Stimulated activated CD8-positive, alpha-beta memory T cell treated with anti-CD3 and anti-CD28 coated beads, Interleukin-2, amount 100 ng/mL, for 48 hours (primary cell): ENCODE measurements at places on chromosomes 6 and 20.

DNA sequence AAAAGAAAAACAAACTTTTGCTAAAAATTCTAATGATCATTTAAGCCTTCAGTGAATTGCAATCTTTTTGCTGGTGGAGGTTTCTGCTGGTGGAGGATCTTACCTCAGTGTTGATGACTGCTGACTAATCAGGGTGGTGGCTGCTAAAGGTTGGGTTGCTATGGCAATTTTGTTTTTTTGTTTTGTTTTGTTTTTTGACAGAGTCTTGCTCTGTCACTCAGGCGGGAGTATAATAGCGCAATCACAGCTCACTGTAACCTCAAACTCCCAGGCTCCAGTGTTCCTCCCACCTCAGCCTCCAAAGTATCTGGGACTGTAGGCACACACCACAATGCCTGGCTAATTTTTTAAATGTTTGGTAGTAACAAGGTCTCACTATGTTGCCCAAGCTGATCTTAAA is 94.7 kb downstream of the ANKRD6 start:
- DNase-seq, result no peak

GRCh38 chr6:10719964-10720264 is 3.0 kb upstream of the TMEM14C start:
- DNase-seq, result no peak

GRCh38 chr6:100751590-100751989 is 129.5 kb downstream of the ASCC3 start:
- DNase-seq, result no peak

DNA sequence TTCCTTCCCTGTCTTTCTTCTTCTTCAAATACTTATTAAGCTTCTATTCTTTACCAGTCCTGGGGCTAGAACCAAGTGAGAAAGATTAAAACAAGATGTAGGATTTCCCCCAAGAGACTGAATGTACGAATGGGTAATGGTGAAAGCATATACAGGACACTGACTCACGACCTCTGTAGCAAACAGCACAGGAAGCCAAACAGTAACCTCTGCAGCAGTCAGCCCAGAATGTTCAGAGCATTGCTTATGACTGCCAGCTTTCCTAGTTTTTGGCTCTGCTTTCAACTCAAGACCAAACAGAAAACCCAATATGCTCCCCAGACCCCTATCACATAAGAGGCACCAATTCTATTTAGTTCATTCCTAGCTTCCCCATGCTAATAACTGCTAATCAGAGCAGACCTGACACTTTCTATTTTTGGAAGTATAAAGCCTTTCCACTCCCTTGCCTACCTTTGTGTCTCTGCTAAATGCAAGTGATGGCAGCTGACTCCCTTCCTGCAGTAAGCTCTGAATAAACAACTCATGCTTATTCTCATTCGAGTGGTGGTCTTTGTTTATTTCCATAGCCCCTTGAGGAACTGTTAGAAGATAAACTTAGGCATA is 690.6 kb downstream of the EPM2A start:
- DNase-seq, result no peak

- DNase-seq, result no peak
Observed at GRCh38 chr20:63125581-63125837, 90.4 kb downstream of the YTHDF1 start.

DNA sequence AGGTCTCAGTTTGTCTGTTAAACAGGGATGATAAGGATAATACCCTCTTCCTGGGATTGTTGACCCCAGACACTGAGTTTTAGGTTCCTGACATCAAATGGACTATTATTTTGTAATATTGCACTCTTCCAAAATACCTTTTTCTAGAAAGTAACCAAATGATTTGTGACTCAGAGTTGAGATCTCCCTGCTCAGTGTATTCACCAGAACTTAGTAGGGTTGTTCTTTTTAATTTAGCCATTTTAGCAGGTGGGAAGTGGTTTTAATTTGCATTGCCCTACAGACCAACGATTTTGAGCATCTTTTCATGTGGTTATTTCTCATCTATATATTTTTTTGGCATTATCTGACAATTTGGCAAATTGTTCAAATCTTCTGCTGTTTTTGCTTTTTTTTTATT is 75.1 kb downstream of the TMEM242 start:
- DNase-seq, result no peak

DNA sequence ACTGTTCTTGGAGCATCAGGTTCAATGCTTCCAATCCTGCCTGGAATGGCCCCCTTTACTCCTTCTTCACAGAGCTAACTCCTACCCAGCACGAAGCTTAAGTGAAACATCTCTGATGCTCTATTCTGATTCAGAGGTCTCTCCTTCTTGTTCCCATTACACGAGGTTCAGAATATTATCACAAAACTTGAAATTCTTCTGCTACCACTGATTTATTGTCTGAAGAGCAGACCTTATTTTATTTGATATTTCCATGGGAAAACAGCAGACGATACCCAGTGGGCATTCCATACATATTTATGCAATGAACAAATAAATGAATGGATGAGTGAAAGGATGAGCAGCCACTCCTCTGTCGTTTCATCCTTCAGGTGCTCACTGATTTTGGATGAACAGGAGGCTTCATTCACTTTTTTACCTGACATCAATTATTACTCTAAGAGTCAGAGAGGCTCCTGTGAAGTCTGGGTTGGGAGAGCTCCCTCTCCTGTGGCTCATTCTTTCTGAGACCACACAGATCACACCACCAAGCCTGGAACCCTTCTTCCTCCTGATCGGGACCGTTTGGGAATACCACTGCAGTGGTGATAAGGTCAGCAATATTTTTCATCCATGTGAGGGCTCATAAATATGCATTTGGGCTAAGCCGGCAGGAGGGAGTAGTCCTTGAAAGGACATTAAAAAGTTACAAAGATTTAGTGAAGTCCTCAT is 25.8 kb downstream of the SMLR1 start:
- DNase-seq, result no peak

DNA sequence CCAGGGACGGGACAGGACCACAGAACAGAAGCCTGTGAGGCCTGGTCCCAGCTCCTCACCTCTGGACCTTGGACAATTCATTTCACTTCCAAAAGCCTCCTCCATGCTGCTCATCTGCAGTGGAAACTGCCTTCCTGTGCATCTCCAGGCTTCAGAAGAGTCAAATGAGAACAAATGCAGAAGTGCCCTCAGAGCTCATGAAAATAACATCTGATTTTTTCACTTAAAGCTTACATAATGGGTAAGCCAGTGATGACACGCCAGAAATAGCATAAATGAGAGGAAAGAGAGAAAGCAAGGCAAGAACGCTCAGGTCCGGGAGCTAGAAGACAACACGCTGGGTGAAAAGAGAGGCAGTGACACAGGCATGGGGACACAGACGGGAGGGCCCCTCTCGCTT is 7.9 kb downstream of the CNKSR3 start:
- DNase-seq, result no peak

- no peak for DNase-seq
Observed at GRCh38 chr20:39016041-39016440, 53.9 kb downstream of the DHX35 start.

DNA sequence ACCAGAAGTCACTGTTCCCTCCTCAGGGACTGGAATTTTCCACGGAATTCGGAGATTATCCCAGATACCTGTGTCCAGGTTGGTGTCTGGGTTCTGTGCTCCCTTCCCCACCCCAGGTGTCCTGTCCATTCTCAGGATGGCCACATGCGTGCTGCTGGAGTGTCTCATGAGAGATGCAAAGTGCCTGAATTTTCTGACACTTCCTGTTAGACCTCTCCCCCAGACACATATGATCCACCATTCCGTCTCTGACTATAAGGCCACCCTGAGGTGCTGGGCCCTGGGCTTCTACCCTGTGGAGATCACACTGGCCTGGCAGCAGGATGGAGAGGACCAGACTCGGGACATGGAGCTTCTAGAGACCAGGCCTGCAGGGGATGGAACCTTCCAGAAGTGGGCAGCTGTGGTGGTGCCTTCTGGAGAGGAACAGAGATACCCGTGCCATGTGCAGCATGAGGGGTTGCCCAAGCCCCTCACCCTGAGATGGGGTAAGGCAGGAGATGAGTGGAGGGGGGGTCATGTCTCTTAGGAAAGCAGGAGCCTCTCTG is 14.4 kb upstream of the HLA-A start:
- no peak for DNase-seq

DNA sequence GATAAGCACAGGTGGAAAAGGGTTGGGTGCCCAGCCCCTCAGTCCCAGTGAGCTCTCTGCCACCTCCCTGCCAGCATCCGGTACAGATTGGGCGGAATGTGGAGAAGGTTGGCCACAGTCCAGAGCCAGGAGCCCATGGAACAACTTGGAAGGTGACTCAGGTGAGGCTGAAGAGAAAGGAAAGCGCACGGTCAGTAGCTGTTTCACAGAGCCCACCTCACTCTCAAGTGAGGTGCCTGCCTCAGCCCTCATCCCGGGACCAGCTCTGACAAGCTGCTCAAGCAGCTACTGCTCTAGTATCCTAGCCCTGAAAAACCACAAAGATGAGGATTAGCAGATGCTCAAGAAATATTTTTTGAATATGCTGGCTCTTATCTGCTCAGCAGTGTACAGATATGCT is 1.1 kb upstream of the MMP24OS start:
- no peak for DNase-seq

DNA sequence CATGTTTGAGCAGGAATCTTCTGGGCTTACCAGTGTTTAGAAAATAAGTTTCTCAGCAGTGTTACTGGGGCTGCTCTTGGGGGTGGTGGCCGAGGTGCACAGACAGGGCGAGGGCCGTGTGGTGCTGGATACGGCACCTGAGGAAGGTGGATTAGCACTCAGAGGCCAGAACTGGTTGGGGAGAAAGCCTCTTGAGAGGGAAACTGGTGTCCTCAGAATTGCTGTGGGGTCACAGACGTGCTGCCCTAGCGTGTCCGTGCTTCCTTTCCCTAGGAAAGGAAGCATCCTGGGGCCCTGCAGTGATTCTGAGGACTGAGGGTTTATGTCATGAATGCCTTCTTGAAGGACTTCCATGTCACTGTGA is 32.1 kb upstream of the SLC22A1 start:
- DNase-seq, result no peak

DNA sequence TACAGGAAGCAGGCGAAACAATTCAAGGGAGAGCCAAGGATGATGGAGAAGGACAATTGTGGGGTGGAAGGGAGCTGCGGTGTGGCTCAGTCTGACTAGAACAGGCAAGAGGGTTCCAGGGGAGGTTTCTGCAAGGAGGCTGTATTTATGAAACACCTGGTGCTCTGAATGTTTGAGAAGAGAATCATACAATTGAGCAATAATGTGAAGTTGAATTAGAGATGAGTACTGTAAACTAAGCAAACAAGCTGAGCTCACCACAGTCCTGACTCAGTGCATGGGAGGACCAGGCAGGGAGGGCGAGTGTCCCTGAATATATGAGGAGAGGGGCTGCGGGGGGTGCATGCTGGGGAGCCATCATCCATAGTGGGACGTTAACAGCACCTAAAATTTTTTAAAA is 279.7 kb downstream of the KIF16B start:
- no peak for DNase-seq

DNA sequence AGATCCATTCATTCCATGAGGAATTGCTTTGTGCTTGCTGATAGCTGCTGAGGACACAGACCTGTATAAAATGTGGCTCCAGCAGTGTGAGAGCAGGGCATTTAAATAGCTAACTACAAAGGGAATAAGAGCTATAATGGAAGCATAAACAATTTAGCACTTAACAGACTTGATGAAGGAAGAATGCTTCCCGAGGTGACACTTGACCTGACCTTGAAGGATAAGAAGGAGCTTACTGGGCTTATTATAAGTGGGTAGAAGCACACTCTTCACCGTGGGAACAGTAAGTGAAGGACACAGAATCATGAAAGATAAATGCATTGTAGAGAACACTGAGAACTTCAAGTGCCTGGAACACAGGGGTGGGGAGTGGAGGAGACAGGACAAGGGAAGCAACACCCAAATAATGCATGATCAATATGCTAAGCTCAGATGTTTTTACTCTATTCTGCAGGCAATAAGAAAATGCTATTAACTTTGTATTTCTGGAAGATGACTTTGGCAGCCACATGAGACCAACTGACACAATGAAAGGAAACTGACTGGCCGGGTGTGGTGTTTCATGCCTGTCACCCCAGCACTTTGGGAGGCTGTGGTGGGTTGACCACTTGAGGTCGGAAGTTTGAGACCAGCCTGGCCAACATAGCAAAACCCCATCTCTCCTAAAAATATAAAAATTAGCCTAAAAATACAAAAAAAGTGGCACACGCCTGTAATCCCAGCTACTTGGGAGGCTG is 84.2 kb downstream of the EPB41L2 start:
- DNase-seq, result no peak

- DNase-seq, result no peak
Observed at GRCh38 chr6:168189200-168190013, 110.4 kb upstream of the FRMD1 start.

- no peak for DNase-seq
Observed at GRCh38 chr6:5909721-5910120, 97.0 kb downstream of the NRN1 start.

DNA sequence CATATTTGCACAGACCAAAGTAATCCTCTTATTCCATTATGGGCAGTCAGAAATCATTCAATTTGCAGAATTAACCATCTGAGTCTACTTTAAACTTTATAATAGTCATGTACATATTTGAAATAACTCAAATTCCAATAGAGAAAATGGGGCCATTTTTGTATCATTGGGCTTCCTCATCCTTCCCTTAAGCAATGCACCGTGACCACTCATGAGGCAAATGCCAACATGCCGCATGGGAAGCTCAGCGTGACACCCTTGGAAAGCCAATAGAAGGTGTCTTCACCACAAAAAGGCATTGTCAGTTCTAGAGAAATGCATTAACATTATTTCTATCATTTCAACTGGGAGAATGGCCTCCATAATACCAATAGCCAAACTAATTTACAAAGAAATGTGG is 38.5 kb downstream of the SIM1 start:
- DNase-seq, result no peak

DNA sequence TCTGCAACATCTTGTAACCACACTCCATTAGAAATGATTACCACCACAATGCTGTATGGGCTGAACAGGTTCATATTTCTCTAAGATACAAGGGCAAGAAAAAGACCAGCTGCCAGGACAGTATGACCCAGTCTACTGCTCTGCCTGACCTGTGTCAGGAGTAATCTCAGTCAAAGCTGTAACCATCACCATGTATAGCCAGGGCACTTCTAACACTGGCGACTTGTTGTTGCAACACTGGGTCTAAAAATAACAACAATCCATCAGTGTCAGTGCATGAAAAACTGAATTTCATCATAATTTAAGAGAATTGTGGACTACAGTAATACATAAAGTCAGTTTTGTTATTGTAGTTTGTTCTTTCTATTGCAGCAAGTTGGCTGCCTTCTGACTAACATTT is 738.6 kb upstream of the ADGRB3 start:
- no peak for DNase-seq

DNA sequence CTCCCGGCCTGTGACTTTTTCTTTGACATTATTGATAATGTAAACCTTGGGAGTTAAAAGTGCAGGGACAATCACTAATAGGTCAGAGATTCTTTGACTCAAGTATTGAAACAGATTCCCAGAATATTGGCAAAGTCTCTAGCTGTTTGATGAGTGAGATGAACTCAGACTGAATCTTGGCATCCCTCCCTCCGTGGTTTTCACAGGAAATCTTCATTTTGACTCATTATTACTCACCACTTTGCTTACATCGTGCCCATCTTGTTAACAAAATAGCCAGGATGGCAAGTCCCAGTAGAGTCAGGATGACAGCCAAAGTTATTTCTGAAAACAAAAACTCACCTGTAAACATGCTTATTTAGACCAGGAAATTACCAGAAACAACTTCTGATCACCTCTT is 2.0 kb downstream of the TSBP1 start:
- no peak for DNase-seq

GRCh38 chr6:56383160-56383559 is 135.8 kb upstream of the COL21A1 start:
- DNase-seq, result no peak

- DNase-seq, result no peak
Observed at GRCh38 chr6:2767657-2768524, 2.7 kb downstream of the WRNIP1 start.

GRCh38 chr6:150211700-150212511 is 69.1 kb downstream of the PPP1R14C start:
- DNase-seq, result no peak
